Fibroblast of upper back skin (primary cell): ENCODE measurements at places on chromosomes 2 and 18.

DNA sequence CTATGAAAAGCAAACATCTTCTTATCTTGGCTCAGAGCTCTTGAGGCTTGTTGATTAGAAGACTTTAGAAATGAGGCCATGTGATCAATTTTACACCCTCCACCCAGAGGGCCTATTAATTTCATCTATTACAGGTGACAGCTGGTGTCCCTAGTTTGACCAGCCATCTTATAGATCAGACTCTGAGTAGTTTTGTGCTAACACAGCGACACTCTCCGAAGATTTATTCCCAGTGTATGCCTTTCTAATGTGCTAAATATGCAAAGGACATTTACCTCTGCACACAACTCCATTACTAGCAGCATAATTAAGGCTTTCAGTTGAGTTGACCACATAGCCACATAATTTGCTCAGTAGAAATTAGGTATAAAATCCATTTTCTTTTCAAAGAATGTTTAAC, 2.6 kb upstream of the RFX8 start:
- DNase-seq, result no peak

DNA sequence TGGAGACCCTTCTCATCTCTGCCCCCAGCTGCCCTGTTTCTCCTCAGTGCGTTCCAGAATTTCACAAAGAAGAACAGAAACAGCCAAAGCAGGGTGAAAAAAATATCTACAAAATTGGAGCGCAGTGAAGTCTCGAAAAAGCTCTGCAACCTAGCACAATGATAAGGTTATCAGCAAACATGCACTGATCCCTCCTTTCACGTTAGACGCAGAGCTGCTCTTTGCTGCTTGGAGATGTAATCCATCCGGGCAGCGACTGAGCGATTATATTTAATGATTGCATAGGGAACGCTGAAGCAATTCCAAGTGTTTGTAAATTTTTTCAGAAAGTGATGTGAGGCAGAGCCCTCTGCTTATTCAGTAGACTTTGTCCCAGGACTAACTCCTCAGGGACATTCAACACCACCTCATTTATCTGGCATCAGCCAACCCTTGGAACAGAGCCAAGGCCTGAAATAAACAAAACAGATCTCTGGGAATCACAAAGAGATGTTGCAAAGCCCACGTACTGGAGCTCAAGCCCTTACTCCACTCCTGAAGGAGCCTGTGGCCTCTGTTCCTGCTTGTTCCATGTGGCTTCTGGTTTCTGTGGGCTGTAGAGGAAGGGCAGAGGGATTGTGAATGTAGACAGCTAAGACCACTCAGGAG, 172.6 kb upstream of the BCL2L11 start:
- no peak for DNase-seq

- no peak for DNase-seq
These were observed 175.2 kb upstream of the CCDC150 start for GRCh38 chr2:196464311-196464710.

DNA sequence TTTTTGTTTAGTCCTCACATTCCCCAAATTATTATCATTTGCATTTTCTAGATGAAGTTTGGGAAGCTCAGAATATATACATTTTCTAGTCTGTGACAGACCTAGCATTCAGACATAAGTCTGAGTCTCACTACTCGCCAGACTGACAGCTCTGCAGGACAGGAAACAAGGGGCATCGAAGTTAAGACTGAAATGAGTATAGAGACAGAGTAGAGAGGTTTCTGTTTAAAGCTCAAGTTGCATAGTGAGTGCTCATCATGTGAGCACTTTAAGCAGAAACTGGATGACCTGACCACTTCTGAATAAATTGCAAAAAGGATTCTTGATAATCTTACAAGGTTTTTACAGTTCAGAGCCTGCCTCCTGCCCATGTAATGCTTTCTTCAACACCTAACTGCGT, 1.1 kb downstream of the HADHB start:
- no peak for DNase-seq

GRCh38 chr2:19474128-19474527, 115.7 kb upstream of the OSR1 start:
- DNase-seq, result peak; percentile 83

- DNase-seq, result no peak
These were observed 60.6 kb downstream of the DDX1 start for GRCh38 chr2:15652252-15652651.

DNA sequence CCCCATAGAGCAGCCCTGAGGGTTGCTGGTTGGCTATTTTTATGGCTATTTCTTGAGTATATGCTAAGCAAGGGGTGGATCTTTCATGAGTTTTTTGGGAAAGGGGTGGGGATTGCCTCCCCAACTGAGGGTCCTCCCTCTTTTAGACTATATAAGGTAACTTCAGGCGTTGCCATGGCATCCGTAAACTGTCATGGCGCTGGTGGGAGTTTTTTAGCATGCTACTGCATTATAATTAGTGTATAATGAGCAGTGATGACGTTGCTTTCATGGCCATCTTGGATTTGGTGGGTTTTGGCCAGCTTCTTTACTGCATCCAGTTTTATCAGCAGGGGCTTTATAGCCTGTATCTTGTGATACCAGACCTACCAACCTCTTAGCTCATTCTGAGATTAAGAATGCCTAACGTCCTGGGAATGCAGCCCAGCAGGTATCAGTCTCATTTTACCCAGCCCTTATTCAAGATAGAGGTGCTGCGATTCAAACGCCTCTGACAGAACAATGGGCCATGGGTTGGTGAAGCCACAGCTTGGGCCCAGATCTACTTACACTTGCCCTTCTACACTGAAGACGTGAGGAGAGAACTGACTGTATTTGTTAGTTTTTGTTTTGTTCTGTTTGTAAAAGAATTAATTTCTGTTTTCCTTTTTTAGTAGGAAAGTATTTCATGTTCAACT, 53.8 kb upstream of the TMEM163 start:
- no peak for DNase-seq

DNA sequence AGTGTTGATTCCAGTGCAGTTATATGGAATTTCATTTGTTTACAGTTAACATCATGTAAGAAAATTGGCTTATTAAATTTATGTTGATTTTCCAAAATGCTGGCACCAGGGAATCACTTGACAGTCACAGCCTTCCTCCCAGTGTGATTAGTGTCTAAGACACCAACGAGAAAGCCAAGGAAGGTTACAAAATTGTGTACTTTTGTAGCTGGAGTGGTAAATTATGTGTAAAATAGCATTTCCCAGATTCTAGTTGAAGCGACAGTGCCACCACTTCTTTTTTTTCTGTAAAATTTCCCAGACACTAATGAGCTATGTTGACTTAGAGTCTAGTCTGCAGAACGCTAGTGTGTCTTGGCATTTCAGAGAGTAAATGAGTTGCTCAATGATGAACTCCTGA, 101.3 kb downstream of the NCK2 start:
- no peak for DNase-seq

DNA sequence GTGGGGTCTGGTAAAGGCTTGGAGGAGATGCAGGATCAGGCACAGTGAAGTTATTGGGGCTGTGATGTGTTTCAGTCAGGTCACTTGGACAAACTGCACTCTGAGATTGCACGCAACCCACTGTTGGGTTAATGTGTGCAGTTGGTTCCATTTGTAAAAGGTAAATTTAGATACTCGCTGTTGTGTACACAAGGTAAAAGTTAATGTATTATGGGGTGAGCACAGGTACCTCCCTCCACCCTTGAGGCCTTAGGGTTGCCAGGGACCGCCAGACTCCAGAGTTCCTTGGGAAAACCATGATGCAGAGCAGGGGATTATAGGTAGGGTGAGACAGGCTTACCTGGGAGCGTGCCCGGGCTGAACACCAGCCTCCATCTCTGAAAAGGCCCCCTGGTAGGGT, 20.1 kb downstream of the IMPA2 start:
- DNase-seq, result no peak

DNA sequence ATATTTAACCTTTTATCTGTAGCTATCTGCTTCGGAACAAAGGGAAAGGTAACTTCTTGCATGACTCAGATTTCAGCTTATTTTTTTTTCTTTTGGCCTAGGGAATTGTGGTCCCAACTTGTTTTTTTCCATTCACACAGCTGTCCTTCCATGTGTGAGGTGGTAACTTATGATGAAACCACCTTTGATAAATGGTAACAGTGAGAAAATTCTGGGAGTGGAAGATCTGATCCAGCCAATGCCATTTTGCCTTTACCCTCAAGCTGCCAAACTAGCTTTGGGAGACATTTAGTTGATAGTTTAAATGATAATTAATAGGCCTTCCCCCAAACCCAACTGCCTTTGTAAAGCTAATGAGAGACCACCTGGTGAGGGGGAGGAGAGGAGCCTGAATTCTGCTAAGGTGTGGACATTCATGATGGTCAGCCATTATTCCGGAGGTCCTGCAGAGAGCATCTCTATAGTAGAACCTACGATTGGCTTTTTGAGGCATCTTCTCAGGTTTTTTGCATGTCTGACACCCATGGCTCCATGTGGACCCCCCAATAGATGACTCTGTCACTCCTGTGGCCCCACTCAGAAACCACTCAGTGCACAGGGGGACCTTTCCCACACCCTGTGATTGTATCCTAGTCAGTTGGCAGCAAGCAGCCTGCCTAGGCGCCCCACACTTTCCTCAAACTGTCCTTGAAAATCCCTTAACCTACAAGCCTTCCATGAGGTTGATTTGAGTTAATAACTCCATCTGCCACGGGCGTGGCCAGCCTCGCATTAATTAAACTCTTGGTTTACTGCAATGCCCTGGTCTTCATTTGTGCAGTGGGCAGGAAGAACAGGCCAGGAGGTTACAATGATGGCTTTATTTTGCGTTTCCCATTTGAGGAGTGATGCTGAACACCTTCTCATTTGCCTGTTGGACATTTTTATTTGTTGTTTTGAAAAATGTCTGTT, 263.5 kb upstream of the PXDN start:
- DNase-seq, result no peak

DNA sequence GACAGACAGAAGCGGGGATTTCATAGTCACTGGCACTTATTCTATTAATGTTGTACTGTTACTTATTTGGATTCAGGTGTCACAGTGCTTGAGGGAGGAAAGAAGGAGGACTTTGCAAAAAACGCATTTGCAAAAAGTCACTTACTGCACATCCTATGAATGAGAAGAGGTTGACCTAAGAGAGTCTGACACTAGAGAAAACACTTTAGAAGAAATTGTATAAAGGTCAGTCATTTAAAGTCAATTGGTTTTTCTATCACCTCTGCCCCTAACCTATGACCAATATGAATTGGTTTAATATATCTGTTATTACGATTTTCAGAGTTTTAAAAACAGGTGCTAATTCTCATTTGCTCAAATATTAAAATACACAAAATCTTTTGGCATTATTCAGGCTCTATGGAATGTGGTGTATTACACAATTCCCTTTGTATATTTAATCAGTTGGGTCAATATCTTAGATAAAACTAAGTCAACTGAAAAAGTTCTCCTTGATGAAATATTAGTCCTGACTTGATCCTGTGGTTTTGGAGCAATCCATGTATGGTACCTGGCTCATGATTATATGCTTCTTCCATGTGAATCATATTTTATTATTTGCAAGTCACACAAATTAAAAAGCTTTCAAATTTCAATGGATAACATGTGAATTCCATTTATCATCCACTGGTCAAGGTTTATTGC, 157.4 kb downstream of the CDH2 start:
- peak; percentile 62 for DNase-seq

DNA sequence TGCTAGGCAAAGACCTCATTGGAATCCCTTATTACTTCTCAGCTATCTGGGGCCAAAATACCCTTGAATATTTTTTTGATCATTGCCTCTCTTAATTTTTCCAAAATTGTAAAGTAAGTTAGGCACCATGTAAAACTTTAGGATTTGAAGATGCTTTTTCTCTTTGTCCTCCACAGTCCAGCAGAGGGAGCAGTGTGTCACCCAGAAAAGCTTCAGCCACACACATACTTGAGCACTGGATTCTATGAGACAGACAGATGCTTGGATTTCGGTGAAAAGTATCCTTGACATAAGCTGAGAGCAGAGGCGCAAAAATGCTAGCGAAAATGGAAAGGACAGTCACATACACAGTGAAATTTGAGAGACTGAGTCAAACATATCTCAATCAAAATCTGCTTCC, 74.7 kb upstream of the KCNJ3 start:
- peak; percentile 52 for DNase-seq

GRCh38 chr2:220628252-220628651, 943.9 kb downstream of the EPHA4 start:
- peak; percentile 28 for DNase-seq

DNA sequence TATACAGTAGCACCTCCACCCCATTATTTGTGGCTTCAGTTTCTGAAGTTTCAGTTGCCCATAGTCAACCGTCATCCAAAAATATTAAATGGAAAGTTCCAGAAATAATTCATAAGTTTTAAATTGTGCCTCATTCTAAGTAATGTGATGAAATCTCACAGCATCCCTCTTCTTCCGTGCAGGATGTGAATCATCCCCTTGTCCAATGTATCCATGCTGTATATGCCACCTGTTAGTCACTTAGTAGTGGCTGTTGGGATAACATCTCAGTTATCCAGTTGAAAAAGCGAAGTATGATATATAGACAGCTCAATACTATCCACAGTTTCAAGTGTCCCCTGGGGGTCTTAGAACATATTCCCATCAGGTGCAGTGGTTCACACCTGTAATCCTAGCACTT, 119.1 kb upstream of the OTX1 start:
- DNase-seq, result no peak

DNA sequence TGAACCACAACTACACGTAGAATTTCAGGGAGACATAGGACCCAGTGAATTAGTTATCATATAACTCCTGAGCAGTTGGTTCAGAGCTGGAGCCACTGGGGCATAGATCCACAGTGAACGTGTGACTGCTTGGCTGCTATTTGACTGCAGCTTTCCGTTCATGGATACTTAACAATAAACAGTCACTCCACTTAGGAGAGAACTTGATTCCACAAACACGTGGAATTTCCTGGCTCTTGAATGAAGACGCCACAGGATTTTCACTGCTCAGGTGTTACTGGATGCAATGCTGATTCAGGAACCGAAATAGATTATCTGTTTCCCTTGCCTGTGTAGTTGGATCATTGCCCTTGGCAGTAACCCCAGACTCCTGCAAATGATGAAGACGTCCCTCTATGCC, 679.1 kb upstream of the ZEB2 start:
- DNase-seq, result no peak

DNA sequence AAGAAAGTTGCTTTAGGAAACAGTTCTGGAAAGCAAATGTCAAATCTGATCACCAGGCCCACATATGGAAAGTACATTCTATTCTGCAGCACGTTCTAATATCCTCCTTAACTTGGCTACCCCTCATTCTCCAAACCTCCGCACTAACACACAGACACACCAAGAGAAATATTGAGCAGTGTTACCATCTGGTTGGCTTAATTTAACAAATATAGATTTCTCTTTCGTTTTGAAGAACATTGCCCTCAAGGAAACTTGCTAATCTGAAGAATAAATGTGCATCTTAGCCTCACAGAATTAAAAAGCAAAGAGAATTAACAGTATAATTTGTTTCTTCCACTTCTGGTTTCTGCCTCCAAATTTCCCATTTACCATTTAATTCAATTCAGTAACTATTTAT, 72.8 kb upstream of the TTC39C start:
- no peak for DNase-seq

DNA sequence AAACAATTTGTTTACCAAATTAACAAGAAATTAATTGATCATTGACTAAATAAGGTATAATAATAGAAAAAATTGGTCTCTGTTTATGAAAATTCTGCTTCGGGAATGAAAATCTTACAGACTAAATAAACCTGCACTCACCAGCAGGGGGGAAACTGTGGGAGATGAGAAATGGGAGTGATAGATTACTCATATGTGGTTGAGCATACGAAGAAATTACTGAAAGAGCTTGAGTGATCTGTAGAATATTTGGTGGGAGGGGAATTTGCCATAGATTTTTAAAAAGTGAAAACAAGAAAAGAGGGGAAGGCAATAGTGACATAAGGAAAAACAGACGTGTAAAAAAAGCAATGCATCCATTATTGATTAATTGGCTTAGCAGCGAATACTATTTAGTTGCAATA, 2.2 kb downstream of the HMSD start:
- peak; percentile 64 for DNase-seq

GRCh38 chr2:149577269-149577668, 10.3 kb downstream of the MMADHC start:
- no peak for DNase-seq
